ENCODE measurements at places on chromosomes 2 and 18. TPM values are rescaled to one million over a fixed set of nuclear protein-coding genes. Genes with fewer than 3 reads are reported as not detected.

GRCh38 chr2:158845859-158846258 is 50.7 kb downstream of the DAPL1 start:
- H3K4me1 ChIP-seq, result no peaks in the 10 kb centered on the region
- DNase-seq, result no peak
- H3K27ac ChIP-seq, result no peak overlapping the region
- no peak overlapping the region for H3K4me3 ChIP-seq

DNA sequence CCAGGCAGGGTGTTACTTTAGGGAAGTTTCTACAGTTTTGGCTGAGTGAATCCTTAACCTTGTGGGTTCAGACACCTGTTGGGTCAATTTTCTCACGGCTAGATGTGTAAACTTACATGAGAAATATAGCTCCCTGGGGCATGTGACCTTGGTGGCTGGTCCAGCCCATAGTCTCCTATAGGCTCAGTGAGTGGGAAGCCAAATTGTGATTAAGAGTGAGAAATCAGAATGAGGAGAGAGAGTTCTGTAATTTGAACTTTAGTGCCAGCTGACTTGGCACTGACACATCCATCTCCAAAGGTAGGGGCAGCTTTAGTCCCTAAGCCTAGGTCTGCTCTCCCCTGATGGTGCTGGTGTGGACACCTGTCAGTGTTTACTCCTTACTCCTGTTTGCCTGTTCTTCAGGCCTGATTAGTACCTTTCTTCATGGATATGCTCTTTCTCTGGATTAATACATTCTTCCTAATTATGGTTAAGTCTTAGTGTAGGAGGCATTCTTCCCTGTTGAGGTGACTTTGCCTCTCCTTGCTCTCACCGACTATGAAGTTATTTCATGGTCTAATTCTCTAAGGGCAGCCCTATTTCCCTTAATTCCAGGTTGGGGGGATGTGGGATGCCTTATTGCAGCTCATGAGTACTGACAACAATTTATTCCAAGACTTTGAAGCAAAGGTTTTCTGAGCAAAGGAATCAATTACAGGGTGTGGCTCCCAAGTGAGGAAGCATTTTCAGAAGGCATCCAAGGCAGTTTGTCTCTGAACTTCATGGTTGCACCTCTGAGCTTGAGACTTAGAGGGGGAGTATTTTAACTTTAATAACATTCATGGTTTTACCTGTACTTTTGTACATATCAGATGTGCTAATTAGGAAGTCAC is 177.3 kb downstream of the DYSF start:
- H3K27me3 ChIP-seq, result no peaks in the 10 kb centered on the region
- no peak for DNase-seq
- H3K4me3 ChIP-seq, result no peak overlapping the region
- no peaks in the 10 kb centered on the region for H3K36me3 ChIP-seq
- H3K4me1 ChIP-seq, result no peaks in the 10 kb centered on the region
- no peak overlapping the region for H3K27ac ChIP-seq

- no peaks in the 10 kb centered on the region for H3K36me3 ChIP-seq
- no peak for DNase-seq
- no peak overlapping the region for H3K27ac ChIP-seq
- H3K4me1 ChIP-seq, result no peaks in the 10 kb centered on the region
- H3K4me3 ChIP-seq, result no peak overlapping the region
These were observed 134.8 kb downstream of the SLC8A1 start for GRCh38 chr2:40317046-40317445.

- no peak for DNase-seq
- H3K4me1 ChIP-seq, result no peaks in the 10 kb centered on the region
- no peaks in the 10 kb centered on the region for H3K27me3 ChIP-seq
- H3K27ac ChIP-seq, result no peak overlapping the region
These were observed 24.8 kb upstream of the HNRNPA3 start for GRCh38 chr2:177187631-177188312.

The ASTL gene
- 0.42 TPM for total RNA-seq

DNA sequence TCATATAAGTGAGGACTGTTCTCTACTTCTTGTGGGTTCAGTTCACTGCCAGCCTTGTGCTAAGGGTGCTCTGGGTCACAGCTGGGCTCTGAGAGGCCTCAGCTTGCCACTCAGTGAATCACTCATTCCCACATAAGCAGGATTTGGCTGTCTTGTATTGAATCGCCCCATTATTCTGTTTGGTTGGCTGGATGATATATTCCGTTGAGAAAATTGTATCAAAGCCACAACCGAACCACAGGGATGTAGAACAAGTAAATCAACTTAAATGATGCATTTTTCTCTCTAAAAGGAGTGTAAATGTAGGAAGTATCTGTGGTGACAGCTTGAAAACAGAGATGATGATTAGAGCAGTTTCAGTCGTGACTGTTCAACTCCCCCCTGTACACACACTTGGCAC is 39.6 kb downstream of the TTC39C start:
- no peaks in the 10 kb centered on the region for H3K36me3 ChIP-seq
- DNase-seq, result no peak
- H3K27me3 ChIP-seq, result no peaks in the 10 kb centered on the region
- H3K4me3 ChIP-seq, result no peak overlapping the region

DNA sequence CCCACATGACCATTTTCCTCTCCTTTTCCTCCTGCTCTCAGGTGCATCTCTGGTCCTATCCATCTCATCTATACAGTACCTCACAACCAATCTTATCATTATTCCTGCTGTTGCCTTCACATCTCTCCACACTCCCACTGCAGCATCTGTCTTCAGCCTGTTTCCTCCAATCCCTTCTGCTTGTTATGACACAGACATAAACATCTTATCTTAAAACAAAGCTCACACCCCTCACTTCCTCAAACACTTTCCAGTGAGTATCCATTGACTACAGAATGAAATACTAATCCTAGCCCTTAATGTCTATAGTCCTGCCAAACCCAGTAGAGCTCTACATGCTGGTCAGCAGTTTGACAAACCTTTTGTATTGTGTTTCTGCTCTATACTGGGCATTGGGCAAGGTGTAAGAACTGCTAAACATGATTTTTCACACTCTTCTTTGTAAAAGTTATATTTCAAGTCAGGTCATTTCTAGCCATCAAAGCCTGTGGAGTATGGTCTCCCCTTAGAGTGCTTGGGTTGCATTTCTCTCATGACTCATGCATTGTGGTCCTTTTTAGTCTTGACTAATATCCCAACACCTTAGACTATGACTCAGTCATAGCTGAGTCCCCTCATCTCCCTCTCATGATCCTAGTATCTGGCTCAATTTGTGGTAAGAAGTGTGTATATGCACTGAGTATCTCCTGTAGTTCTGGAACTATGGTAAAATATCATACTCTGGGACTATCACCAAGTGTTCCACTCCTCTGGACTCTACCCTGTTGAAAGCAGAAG is 187.0 kb downstream of the CYRIA start:
- no peak overlapping the region for H3K27ac ChIP-seq
- H3K36me3 ChIP-seq, result no peaks in the 10 kb centered on the region
- no peaks in the 10 kb centered on the region for H3K4me1 ChIP-seq
- DNase-seq, result no peak
- H3K27me3 ChIP-seq, result no peaks in the 10 kb centered on the region
- H3K4me3 ChIP-seq, result no peak overlapping the region

DNA sequence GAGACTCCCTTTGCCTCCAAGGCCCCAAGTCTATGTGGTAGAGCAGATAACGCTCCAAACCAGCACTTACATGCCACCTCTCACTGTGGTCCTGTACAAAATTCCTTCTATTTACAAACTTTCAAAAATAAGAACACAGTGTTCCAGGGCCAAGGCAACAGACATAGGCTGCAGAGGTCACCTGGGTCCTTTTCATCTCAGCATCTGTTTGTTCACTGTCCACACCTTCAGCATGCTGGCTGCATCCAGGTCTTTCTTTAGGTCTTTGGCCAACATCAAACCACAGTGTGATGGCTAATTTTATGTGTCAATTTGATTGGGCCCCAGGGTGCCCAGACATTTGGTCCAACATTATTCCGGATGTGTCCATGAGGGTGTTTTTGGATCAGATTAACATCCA is 20.0 kb upstream of the INO80C start:
- DNase-seq, result no peak
- no peaks in the 10 kb centered on the region for H3K27me3 ChIP-seq
- no peak overlapping the region for H3K27ac ChIP-seq

The SERPINB3 gene
- 2.6 TPM for total RNA-seq

DNA sequence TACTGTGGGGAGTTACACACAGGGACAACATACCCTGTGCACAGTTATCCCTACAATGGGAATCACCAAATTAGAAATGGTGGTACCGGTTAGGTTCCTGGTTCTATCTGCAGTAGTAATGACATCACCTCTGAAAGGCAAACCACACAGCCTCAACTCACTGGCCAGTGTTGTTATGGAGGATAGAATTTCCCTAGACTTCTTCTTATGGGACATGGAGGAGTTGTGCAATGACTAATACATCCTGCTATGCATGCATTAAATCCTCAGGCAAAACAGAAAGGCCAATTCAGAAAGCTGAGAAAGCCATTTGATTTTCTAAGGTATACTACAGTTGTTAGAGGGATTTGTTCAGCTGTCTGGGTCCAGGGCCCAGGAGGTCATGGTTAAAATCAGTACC is 439.3 kb downstream of the TMX3 start:
- no peaks in the 10 kb centered on the region for H3K4me1 ChIP-seq
- H3K36me3 ChIP-seq, result no peaks in the 10 kb centered on the region
- H3K4me3 ChIP-seq, result no peak overlapping the region
- DNase-seq, result no peak
- H3K27me3 ChIP-seq, result no peaks in the 10 kb centered on the region

GRCh38 chr2:170465241-170465640 is 249.9 kb upstream of the SP5 start:
- no peaks in the 10 kb centered on the region for H3K27me3 ChIP-seq
- no peak overlapping the region for H3K27ac ChIP-seq
- no peak overlapping the region for H3K4me3 ChIP-seq
- no peak for DNase-seq

The RAB6C gene
- 0.05 TPM for total RNA-seq

- no peak overlapping the region for H3K27ac ChIP-seq
- no peaks in the 10 kb centered on the region for H3K27me3 ChIP-seq
- H3K4me1 ChIP-seq, result peaks cover 6% of the 10 kb centered on the region
- peaks cover 16% of the 10 kb centered on the region for H3K36me3 ChIP-seq
- no peak overlapping the region for H3K4me3 ChIP-seq
These were observed 116.8 kb upstream of the ODC1 start for GRCh38 chr2:10564876-10565445.
